ENCODE measurements at places on chromosomes 4 and X.

GRCh38 chrX:397575-397974 is 10.9 kb upstream of the PPP2R3B start:
- no peak for DNase-seq

DNA sequence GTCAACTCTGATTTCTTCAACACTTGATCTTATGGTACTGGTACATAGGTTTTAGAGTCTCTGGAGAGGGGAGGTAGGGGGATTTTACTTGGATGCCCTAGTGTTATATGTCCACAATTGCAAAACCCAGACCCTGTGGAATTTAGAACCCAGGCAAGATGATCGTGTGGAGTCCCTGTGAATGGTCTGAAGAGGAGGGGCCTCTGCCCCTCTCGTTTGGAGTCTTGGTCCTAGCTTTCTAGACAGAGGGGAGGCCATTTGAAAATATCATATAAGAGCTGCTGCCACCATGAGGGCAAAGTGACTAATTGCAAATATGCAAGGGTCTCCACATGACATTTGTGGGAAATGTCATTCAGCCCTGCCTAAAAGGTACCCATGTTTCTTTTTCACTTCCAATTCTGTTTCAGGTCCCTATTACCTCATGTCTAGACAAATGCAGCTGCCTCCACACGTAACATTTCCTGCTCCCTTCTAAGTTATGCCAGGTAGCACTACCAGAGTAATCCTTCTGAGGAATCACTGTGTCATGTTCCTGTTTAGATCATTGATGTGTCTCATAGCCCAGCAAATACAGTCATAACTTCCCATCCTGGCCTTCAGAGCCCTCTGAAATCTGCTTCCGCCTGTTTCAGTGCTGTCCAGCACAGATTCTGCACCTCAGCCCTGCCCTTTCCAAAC is 126.8 kb downstream of the KLHL8 start:
- peak; percentile 44 for DNase-seq

- DNase-seq, result no peak
Measured at GRCh38 chr4:113447769-113448168, 313.8 kb downstream of the CAMK2D start.

DNA sequence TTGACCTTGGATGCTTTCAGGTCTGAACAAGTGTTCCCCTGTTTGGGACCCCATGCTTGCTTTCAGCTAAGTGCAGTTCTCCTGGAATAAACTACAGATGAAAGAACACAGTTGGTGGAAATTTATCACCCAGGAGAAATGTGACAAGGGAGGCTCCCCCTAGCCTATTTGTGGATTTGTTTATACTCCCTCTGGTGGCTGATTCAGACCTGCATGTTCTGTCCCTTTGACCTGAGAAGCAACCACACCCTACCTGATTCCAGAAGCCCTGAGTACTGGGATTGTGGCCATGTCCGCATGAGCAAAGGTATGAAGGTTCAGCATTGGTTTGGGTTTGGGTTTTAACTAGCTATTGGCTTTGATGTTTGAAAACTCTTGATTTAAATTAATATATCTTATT is 440.9 kb downstream of the MID1IP1 start:
- DNase-seq, result no peak

- no peak for DNase-seq
Measured at GRCh38 chrX:153064061-153064460, 7.8 kb downstream of the PNMA3 start.

DNA sequence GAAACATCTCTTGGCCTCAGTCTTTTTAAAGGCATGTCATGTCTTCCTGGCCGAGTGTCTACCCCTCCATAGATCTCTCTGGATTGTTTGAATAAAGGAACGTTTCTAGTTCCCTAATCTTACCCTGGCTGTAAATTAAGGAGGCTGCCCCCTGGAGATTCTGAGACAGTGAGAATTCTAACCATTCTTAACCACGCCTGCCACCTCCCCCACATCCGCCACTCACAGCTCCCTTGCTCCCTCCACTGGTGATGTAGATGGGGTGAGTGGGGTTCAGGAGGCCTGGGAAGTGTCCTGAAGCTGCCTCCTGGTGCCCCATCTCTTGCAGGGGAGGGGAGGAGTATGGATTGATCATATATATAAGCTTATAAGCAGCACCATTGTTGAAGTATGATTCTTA is 48.0 kb upstream of the TRIM2 start:
- no peak for DNase-seq

GRCh38 chrX:17425551-17425950 is 50.6 kb downstream of the NHS start:
- no peak for DNase-seq

DNA sequence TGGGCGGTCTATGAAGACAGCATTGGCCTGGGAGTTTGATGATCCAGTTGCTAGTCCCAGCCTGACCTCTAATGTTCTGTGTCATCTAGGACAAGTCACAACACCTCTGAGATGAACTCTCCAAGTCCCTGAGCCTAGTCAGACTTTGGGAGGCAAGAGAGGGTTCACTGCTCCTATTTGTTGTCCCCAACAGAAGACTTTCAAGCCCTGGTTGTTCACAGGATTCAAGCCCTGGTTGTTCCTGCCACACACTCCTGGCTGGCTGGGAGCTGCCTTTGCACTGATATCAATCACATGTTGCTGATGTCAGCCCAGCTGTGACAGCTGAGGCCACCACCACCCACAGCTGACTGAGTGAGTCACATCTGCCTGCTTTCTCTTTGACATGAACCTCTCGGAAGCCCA is 253.2 kb upstream of the RASGEF1B start:
- DNase-seq, result peak; percentile 57

GRCh38 chr4:6902318-6903042 is 7.1 kb upstream of the TBC1D14 start:
- DNase-seq, result no peak

GRCh38 chr4:11470438-11471045 is 41.8 kb upstream of the HS3ST1 start:
- no peak for DNase-seq

GRCh38 chr4:3870567-3870962 is 104.4 kb downstream of the ADRA2C start:
- no peak for DNase-seq
